Stimulated activated CD4-positive, alpha-beta T cell treated with anti-CD3 and anti-CD28 coated beads, Interleukin-15, amount 100 ng/mL, for 1 hour (primary cell): ENCODE measurements at places on chromosomes 11 and 22.

- DNase-seq, result no peak
These were observed 34.9 kb downstream of the CD44 start for GRCh38 chr11:35173616-35174566.

DNA sequence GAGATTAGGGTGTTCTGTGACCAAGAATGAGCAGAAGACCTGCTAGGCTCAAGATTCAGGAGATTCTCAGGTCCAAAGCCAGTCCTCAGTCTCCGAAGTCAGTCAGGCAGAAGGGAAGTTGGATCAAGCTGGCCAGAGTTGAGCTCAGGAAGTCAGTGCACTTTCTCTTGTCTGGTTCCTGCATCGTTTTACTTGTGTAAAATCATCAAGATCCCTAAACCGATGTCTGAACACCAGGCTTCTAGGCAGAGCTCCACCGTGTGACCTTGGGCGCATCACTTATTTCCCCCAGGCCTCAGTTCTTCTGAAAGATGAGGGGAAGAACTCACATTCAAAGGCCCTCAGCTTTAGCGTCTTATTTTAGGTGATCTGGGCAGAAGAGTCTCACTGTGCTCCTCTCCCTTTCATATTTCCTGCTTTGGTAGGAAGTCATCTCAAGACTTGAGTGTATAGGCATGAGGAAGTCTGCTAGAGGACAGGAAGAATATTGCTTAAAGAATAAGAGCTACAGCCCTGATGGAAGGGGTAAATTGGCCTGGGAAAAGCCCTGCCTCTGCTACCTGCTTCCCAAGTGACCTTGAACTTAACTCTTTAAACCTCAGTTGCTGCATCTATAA, 20.2 kb downstream of the NF2 start:
- DNase-seq, result no peak

DNA sequence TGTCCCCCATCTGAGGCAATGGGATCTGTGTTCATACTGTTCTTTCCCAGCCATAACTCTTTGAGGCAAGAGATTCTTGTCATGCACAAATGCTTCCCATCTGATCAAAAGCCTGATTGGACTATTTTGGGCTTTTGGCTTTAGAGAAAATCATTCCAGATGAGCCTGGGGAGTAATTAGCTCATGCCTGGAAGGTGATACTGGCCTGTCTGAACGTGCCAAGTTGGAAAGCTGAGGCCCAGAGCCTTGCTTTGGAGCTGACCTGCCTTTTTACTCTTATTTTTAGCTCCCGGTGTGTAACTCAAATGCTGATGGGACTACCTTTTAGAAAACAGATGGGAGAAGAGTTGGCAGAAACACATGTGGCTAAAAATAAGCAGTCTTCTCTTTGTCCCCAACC, 105.0 kb downstream of the DBX1 start:
- DNase-seq, result no peak

GRCh38 chr22:26949193-26949592, 291.8 kb downstream of the MIAT start:
- DNase-seq, result no peak

DNA sequence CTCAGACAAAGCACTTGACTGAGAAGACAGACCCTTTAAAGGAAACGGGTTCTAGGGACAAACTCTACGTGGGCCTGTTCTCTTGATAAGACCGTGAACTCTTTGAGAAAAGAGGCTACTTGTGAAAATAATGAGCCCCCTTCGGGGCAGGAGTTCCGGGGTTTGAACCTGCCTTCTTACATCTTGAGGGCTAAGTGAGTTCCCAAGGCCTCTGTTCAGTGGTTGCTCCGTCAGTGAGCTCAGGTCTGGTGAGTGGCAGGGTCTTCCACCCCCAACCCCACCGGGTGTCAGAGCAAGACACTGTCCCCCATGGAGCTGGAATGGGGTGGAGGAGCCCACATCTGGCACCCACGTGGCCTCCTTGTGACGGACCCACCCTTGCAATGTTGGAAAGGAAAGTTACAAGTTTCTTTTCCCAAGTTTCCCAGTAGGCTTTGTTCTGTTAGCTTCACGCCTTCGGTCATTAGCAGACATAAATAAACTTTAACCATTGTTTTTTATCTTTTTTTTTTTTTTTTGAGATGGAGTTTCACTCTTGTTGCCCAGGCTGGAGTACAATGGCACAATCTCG, 6.3 kb upstream of the SAMM50 start:
- DNase-seq, result no peak

- no peak for DNase-seq
These were observed 19.4 kb upstream of the CTSD start for GRCh38 chr11:1782831-1783724.

DNA sequence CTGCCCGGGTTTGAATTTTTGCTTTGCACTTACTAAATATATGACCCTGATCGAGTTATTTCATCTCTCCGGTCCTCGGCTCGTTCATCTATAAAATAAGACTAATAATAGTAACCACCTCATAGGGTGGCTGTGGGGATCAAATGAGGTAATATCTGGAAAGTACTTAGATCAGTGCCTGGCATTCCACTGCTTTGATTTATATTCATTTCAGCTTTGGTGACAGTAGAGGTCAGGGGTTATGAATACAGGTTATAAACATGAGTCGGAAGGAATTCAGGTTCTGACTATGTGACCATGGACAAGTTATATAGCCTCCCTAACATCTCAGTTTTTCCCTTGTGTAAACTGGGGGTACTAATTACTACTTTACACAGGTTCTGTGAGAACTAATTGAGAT, 2.9 kb upstream of the TEAD1 start:
- no peak for DNase-seq

DNA sequence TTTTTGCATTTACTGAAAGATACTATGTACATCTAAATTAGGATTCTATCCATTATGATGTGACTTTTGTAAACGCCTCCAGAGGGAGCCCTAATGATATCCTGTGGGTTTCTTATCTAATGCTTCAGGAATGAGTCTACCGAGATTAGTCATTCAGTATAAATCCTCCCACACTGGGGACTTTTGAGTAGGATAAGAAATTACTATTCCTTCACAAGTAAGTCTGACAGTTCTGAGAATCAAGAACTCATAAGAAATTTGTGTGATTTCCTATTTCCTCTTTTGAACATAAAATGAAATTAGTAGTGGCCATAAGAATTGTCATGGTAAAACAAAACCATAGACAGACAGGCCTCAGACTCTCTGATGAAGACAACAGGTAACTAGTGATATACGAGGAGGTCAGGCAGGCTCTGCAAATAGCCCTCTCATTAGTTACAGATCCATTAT, 10.0 kb upstream of the OR5M1 start:
- DNase-seq, result no peak

GRCh38 chr22:49081261-49081666, 746.4 kb downstream of the BRD1 start:
- DNase-seq, result no peak

GRCh38 chr11:2582946-2583604, 116.7 kb downstream of the KCNQ1OT1 start:
- no peak for DNase-seq

DNA sequence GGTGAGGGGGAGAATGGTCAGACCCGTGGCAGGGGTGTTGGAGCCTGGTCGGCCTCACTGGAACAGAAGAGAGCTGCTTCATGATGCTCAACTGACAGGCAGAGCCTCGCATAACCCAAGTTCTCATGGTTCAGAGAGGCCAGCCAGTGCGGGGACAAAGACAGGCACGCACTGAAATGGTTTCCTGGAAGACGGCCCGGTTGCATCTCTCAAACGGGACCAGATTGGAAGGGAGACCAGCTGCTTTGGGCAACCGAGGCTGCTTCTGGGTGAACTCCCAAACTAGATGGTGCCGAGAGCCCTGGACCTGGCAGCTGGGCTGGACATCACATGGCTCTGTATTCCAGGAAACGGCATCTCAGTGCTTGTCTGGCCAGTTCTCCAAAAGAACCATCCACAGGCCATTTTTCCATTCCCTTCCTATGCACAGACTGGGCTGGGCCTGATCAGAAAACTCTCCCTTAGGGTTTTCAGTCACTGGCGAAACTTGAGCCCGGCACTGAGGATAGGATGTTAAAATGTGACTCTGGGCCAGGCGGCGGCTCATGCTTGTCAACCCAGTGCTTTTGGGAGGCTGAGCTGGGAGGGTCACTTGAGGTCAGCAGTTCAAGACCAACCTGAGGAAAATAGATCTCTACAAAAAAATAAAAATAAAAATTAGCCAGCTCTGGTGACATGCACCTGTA, 80.1 kb upstream of the PRODH start:
- DNase-seq, result no peak

- no peak for DNase-seq
These were observed 14.1 kb downstream of the DCPS start for GRCh38 chr11:126317756-126318573.

GRCh38 chr11:13963169-13963948, 836 bp downstream of the SPON1 start:
- no peak for DNase-seq

- DNase-seq, result no peak
These were observed 6.5 kb downstream of the PRDM11 start for GRCh38 chr11:45152740-45153595.

DNA sequence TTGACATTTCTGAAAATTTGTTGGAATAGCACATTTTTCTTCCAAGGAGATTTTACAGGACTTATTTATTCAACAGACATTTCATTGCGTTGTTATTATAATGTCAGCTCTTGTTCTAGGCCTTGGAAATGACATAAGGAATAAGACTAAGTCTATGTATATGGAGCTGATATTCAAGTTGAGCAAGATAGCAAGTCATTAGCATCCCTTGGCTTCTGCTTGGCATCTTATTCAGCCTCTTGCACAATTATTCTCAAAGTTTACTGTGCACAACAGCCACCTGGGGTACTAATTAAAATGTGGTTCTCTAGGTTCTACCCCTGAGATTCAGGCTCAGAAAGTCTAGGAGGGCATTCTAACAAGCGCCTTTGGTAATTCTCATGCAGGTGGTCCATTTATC, 304.8 kb upstream of the DDI1 start:
- DNase-seq, result no peak

GRCh38 chr11:44407211-44407996, 97.5 kb upstream of the ALX4 start:
- no peak for DNase-seq

DNA sequence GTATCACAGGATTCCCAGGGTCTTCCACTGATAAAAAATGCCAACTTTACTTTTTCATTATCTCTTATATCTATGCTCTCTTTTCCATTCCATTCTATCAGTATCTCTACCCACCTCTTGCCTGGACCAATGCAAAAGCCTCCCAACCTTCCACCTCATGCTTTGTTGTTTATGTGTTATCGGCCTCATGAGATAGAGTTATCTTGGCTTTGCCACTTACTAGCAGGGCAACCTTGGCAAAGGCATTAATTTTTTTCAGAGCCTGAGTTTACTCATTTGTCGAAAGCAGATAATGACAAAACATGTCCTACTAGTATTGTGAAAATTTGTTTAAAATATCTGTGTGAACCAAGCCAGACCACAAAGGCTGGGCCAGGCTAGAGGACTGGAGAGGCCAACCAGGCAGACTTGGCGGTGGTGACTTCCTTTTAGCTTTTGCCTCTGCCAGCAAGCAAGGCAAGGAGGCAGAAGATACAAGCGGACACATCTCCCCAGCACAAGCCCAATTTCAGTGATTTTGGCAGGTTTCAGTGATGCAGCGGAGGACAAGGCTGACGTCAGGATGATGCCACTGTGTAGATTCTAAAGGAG, 106.9 kb downstream of the ADAMTS15 start:
- DNase-seq, result no peak

GRCh38 chr11:63490551-63491239, at the start of gene PLAAT5:
PLAAT5 (minus strand) TSS chr11:63491167; CDS start chr11:63491034, 133 bp downstream.
- no peak for DNase-seq

DNA sequence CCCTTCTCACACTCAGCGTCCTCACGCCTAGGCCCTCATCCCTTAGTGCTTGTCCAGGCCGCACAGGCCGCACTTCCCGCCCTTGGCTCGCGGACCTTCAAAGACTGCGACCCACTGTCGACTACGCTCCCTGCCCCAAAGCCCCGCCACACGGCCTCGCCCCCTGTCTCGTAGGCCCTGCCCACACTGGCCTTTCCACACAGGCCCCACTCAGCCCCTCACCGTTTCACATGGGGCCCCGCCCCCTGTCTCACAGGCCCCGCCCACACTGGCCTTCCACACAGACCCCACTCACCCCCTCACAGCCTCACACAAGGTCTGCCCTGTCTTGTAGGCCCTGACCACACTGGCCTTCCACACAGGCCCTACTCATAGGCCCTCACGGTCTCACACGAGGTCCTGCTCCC, 11.0 kb downstream of the NRXN2 start:
- no peak for DNase-seq

GRCh38 chr11:99968336-99968735, 718.8 kb upstream of the ARHGAP42 start:
- DNase-seq, result no peak

DNA sequence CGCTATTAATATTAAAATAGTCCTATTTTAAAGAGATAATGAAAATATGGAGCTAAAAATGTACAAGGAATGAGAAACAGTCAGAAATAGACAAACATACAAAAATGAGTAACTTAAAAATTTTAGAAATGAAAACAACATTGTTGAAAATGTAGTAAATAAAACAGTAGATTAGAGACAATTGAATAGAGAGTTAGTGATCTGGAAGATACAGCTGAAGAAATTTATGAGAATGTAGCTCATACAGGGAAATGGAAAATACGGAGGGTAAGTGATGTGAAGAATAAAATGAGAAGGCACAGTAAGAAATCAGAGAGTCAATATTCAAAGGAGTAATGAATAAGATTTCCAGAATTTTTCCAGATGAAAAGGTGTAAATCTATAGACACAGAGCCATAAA, 424.8 kb downstream of the SOX6 start:
- DNase-seq, result no peak

DNA sequence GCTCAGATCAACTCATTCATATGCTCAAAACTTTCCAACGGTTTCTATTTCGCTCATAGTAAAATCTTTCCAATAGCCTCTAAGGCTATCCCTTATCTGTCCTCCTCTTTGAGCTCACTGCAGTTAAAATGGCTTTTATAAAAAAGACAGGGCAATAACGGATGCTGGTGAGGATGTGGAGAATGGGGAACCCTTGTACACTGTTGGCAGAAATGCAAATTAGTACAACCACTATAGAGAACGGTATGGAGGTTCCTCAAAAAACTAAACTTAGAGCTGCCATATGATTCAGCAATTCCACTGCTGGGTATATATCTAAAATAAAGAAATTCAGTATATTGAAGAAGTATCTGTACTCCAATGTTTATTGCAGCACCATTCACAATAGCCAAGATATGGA, 345.6 kb downstream of the DLG2 start:
- no peak for DNase-seq

- DNase-seq, result no peak
These were observed 9.6 kb upstream of the SC5D start for GRCh38 chr11:121282886-121283502.

GRCh38 chr11:113618360-113618759, 87.7 kb downstream of the TMPRSS5 start:
- DNase-seq, result no peak

DNA sequence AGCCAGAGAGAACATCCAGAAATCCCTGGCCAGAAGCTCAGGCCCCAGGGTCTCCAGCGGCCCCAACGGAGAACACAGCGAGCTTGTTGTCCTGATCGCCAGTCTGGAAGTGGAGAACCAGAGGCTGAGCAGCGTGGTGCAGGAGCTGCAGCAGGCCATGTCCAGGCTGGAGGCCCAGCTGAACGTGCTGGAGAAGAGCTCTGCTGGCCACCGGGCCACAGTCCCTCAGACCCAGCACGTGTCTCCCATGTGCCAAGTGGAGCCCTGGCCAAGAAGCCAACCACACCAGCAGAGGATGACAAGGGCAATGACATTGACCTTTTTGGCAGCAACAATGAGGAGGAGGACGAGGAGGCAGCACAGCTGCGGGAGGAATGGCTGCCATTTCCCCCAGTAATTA, 20.6 kb upstream of the SCGB1D1 start:
- DNase-seq, result no peak

GRCh38 chr22:41883400-41883799, 31.5 kb downstream of the SHISA8 start:
- no peak for DNase-seq
